ENCODE measurements at places on chromosomes 6 and 20.

DNA sequence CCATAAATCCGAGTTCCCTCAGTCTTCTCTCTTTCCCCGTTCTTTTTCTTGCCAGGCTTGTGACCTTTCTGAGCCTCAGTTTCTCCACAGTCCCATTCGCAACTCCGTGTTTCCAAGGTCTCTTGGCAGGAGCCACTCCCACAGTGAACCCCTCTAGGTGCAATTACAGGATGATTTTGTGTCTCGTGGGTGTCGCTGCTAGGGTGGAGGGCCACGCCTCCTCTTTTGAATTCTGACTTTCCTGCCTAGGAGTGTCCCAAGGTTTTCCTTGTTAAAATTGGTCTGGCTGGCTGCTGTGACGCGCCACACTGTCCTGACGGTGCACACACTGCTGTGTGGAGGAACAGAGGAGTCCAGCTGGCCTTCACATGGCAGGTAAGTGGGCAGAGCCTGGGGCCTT lies at the start of gene TGM6:
TGM6 (plus strand) TSS at position 301 of the 400 bp plus-strand sequence; CDS start at position 369, 68 bp downstream.
- DNase-seq = no peak

DNA sequence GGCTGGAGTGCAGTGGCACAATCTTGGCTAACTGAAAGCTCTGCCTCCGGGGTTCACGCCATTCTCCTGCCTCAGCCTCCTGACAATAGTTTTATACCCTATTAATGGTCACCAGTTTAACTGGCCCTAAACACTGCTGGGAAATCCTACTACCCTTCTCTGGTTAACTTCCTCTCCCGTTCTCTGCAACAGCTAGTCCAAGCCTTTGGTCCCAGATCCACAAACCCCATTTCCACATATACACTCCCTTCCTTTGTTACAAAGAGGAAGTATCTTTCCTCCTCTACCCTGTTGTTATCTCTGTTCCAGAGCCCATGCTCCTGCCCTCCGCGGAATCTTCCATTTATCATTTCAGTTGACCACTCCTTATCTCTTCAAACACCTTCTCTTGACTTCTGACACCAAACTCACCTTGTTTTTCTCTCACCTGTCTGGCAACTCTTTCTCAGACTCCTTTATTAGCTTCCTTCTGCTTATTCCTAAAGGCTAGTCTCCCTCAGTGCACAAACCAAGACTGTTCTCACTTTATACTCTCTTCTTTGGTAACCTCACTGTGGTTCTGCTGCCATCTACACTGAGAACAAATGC lies 25.0 kb upstream of the TBC1D22B start:
- peak; percentile 18 for DNase-seq

GRCh38 chr6:157273756-157274470 lies 49.4 kb downstream of the TMEM242 start:
- DNase-seq = peak; percentile 52

GRCh38 chr20:41017448-41018042 lies 11.1 kb upstream of the TOP1 start:
- DNase-seq = no peak

- DNase-seq = no peak
These were observed 116.2 kb downstream of the ME1 start for GRCh38 chr6:83314693-83315092.

GRCh38 chr20:56665806-56666205 lies 36.7 kb downstream of the TFAP2C start:
- no peak for DNase-seq

DNA sequence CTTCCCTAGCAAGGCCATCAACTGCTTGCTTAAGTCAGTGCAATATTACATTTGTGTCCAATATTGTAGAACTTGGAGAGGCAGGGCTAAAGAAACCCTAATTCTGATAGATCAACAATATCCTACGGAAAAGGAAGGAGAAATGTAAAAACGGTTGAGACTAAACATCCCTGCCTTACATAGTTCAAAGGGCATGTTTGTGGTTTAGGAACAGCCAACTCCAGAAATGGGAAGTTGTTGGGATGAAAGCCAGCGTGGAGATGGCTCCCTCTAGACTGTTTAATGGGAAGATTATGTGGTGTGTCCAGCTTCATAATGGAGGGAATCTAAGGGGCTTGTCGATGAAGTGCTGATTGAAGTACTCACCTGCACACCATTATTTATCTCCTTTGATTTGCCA lies 145.3 kb upstream of the TENT5A start:
- no peak for DNase-seq

- no peak for DNase-seq
These were observed 241.5 kb downstream of the NRN1 start for GRCh38 chr6:5765141-5765760.

- DNase-seq = no peak
These were observed 46.6 kb downstream of the FAM50B start for GRCh38 chr6:3895805-3896204.

DNA sequence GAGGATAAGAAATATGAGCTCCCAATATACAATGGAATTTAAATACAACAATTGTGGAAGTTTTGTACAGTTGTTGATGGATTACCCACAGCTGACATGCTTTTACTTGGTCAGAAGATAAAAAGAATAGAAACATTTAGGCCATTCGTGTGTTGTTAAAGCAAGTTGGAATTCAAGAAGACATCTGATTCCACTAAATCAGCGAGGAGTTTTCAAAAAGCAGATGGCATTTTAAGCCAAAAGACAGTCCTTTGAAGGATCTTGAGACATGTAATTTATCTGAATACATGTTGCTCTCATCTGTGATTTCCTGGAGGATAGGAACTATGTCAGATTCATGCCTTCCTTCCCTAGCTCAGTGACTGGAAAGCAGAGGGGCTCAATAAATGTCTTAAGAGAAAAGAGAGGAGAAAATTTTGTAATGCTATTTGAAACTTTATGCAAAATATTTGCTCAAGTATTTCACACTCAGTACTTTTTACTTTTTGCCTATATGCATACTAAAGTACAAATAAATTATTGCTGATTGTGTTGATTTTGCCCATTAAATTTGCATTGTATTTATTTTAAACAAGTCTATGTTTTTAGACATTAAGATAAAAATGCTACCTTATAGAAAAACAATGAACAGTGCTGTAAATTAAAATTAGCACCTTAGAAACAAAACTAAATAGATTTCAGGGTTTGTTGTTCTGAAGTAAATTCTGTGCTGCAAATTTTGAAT lies 733.8 kb upstream of the FLRT3 start:
- no peak for DNase-seq

- DNase-seq = no peak
These were observed 3.3 kb upstream of the ACSS1 start for GRCh38 chr20:25061103-25061799.

DNA sequence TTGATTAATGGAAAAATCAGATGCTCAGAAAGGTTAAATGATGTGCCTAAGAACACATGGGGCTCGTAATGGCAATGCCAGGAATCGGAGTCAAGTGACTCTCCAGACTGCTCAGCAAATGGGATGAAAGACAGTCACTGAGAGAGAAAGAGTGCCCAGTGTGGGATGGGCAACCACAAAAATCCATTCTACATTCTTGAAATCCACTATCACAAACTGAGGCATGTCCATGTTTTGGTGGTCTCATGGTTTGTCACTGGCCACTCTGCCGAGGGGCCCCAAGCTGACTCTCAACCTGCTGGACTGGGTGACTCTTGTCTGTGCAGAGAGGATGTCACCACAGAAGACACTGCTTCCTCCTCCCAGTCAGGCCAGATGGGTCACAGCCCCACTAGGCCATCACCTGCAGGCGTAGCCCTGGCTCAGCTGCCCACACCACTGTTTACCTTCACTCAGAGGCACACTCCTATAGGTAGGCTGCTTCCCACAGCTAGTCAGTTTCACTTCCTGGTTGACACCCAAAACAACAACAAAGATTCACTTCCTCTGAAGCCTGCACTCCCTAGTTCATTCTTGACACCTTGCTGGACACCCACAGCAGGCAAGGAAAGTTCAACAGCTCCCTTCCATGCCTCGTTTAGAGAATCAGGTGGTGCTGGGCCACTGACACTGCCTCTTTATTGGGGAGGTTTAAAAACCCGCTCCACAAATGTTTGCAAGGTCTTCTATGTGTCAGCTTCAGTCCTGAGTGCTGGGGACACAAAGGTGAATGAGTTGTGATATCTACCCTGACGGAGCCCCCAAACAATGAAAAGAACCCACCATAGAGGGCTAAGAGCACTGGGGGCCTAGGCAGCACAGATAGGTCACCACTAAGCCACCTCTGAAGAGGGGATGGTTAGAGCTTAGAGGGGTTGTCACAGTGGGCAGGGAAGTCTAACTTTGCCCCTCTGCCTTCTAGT lies 21.7 kb downstream of the MAP1LC3A start:
- DNase-seq = no peak

GRCh38 chr6:146028252-146028795 lies 538 bp upstream of the GRM1 start:
- peak; percentile 20 for DNase-seq

DNA sequence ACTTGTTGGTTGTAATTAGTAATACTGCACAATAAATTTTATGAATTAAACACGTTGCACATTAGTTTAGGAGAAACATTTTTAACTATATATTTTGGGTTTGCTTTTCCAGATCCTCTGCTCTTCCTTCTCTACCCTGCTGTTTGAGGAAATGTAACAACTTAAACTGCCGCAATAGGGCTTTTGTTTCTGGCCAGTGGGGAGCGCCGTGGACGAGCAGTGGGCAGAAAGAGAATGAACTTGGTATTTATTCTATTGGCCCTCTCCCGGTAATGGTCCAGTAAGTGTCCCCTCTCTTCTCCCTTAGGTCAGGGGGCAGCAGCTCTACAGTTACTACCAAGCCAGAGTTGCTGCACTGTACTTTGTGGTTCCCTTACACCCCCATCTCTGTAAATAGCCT lies 35.2 kb upstream of the EPHA7 start:
- no peak for DNase-seq

DNA sequence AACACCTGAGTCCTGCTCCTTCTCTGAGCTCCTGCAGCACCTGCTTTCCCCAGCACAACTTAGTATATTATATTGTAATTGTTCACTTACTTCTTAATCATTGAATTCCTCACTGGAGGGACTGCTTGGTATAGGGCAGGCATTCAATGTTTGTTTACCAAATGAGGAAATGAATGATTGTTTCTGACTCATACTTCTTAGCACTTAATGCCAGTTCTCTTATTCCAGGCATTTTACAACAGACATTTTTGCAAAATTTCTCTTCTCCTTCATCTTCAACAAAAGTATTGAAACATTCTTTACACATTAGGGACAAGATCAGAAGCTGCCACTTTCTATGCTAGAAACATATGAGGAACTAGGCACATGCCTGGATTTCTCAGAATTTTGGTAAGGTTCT lies 119.4 kb downstream of the TBX18 start:
- DNase-seq = no peak

GRCh38 chr6:37630281-37630799 lies 67.3 kb downstream of the MDGA1 start:
- no peak for DNase-seq

DNA sequence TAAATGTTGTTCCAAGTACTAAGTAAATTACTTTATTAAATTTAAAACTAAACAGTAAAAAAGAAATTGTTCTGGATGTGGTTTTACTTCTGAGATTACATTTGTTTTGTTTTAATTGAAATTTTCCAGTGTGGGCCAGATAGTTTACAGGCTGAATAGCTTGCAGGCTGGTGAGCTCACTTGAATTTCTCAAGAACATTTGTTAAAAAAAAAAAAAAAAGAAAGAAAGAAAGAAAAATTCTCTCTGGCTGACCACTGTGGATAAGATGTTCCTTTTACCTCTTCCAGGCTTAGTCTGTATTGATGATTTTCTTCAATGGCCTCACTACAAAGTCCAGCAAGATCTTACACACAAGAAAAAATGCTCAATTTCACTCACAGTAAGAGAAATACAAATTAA lies 85.4 kb downstream of the PLCG1 start:
- no peak for DNase-seq

- DNase-seq = peak; percentile 47
These were observed 1.2 kb downstream of the ECI2 start for GRCh38 chr6:4133941-4134838.

GRCh38 chr6:41785689-41786450 lies 1.6 kb upstream of the TOMM6 start:
- no peak for DNase-seq

Data from Kasumi-1 (cell line).